ENCODE measurements at places on chromosomes 7 and 10. TPM values are rescaled to one million over a fixed set of nuclear protein-coding genes. Genes with fewer than 3 reads are reported as not detected.
A peak's percentile ranks its signal among the peaks of the same experiment; 100 is the strongest.

- peak; percentile 48 for DNase-seq
Observed at GRCh38 chr7:42237811-42238541, 967 bp upstream of the GLI3 start.

- DNase-seq = no peak
Observed at GRCh38 chr7:12436896-12437535, 33.4 kb upstream of the VWDE start.

Gene FHIP2A
- total RNA-seq = 36.6 TPM

Gene LRIT1
- total RNA-seq = not detected

Gene TTYH3
- total RNA-seq = 27.9 TPM

Gene SERPINE1
- total RNA-seq = 23.1 TPM

DNA sequence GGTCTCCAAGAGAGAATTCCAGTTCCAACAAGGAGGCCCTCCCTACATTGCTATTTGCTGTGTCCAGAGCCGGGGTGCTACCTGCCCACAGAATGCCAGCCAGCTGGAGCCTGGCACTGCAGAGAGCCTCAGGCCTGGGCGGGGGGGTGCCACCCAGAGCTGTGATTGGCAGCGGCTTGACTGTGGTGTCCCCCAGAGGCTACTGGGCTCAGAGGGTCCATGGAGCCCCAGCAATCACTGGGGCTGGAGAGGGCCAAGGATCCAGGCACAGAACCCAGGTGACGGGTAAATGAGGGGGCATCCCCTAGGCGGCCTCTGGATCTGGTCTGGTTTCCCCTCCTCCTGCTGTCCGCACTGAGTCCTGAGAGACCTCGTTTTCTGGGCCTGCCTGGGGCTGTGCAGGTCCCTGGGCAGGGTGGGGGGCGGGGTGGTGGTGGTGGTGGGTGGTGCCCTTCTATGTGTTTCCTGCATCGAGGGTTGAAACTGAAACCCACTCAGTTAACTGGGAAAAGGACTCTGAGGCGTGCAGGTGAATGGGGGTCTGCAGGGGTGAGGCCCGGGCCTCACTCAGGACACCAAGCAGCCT lies 12.6 kb downstream of the DPYSL4 start:
- no peak for DNase-seq

Measured in fibroblast of the aortic adventitia (primary cell).